ENCODE measurements at places on chromosomes 3 and 15. TPM values are rescaled to one million over a fixed set of nuclear protein-coding genes. Genes with fewer than 3 reads are reported as not detected.

GABRB3 gene
- total RNA-seq = 2.3 TPM

TTLL13 gene
- total RNA-seq = not detected

CCDC12 gene
- 17.6 TPM for total RNA-seq

MAP6D1 gene
- total RNA-seq = 2.0 TPM

ZCWPW2 gene
- 4.6 TPM for total RNA-seq

SLITRK3 gene
- total RNA-seq = 2.3 TPM

GCHFR gene
- total RNA-seq = 2.9 TPM

ABI3BP gene
- 103 TPM for total RNA-seq

DUOXA2 gene
- 0.42 TPM for total RNA-seq

FHIT gene
- total RNA-seq = 7.4 TPM

CLN6 gene
- total RNA-seq = 17.3 TPM

CCDC13 gene
- total RNA-seq = 1.1 TPM

DAZL gene
- total RNA-seq = not detected

MYEF2 gene
- 22.2 TPM for total RNA-seq

DNAH12 gene
- 0.37 TPM for total RNA-seq

MOBP gene
- total RNA-seq = 0.05 TPM

GABRA5 gene
- total RNA-seq = 0.85 TPM

RHCG gene
- total RNA-seq = 0.16 TPM

All from urinary bladder (tissue), 4 donors.